NCI-H510A (cell line): ENCODE measurements at places on chromosomes 1 and 21.

DNA sequence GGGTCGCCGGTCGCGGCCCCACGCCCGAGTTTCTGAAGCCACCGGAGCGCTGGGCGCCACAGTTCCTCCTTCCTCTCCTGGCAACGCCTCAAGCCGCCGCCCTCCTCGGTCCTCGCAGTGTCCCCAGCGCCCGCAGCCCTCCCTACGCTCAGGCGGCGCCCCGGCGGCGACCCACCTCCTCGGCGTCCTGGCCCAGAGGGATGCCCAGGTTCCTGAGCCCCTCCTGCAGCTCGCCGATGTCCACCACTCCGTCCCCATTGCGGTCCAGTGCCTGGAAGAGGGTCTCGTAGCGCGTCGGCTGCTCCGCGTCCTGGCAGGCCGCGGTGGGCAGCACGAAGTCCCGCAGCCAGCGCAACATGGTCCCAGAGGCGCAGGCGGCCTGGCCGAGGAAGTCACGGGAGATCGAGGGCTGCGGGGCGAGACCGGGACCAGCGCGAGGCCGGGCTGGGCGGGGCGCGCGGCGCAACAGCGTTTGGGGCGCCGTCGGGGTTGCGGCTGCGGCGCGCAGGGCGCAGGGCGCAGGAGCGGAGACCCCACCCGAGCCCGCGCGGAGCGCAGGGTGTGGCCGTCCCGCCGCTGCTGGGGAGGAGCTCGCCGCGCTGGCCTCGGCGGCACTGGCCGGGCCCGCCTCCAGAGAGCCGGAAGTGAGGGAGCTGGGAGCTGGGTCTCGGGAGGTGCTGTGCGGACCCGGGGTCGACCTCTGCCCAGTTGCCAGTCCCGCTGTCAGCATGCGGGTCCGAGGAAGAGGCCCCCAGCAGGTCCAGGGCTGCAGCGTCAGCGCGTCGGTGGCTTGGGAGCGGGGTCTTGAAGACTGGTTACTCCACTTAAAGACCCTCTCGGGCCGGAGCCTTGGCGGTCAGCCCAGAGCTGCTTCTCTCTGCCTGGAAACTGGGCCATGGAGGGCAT lies at the start of gene SLC25A24:
Gene SLC25A24 (minus strand): TSS at position 563 of the 906 bp plus-strand sequence. CDS start 205 bp downstream, at position 358.
- peak; percentile 49 for DNase-seq

DNA sequence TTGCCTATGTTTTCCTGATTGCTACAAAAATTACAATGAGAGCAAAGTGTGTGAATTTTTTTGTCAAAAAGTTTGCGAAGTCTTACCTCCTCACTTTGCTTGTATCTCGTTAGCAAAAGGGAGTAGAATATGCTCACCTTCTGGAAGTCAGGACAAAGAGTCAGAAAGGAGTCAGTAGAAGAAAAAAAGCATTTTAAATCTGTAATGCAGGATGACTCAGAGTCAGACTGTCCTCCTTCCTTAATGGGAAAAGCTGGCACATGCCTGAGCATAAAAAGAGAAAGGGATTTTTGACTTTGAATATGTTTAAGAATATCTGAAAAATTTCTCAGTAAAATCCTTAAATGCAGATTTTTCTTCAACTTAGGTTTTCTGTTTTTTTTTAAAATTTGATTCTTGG lies 14.2 kb upstream of the VN1R5 start:
- no peak for DNase-seq

DNA sequence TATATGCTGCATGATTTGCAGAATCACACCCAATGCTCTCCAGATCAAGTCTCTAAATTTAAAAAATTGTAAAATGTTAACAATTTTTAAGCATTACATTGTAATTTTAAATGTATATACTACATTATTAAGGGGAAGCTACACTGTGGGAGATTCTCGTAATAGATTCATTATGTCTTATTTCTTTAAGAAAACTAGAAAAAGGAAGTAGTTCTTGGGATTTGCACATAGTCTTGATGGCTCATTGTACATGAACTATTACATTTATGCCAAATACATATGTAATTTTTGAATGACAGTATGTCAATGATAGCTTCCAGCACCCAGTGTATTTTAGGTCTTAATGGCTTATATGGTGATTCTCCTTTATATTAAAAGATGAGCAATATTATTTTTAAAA lies 250.3 kb downstream of the PTPRC start:
- DNase-seq: no peak

DNA sequence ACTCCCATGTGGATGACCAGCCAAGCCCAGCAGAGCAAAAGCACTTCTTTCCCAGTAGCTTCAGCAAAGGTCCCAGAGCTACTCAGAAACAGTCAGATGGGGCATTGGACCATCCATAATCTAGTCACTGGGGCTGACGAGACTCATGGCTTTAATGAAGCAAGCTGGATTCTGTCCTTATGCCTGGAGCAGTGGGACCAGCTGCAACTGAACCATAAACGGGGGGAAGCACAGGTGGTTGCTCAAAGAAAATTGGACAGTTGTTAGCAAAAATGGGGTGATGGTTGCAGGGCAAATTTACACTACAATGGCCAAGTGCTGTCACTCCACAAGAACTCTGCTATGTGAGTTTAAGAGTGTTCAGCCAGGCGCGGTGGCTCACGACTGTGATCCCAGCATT lies 17.4 kb upstream of the FASLG start:
- no peak for DNase-seq

- DNase-seq: no peak
These were observed 44.0 kb downstream of the LYST start for GRCh38 chr1:235822685-235823084.

- DNase-seq: no peak
These were observed 47.5 kb upstream of the EEIG2 start for GRCh38 chr1:108512239-108513043.

DNA sequence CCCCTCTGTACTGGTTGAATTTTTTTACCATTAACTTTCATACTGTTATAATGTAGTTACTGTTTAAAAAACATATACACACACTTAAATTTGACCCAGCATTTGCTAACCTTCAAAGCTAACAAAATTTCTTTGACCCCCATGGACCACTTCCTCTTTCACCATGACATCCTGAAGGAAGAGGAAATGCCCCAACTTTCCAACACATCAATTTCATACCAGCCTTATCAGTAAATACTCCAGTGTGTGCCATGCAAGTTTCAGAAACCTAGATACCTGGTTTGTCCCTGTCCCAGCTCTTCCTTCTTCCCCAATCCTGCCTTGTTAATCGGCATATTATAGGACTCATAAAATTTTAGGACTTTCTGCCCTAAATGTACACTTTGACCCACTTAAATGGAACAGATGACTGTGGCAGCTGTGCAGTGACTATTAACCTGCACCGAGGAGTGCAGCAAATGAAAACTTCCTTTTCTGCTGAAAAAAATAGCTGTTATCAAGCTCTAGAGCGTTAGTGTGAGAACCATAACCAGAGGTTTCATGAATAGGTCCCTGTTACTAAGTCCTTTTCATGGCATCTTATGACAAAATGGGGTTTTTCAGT lies 54.1 kb downstream of the DTL start:
- DNase-seq: no peak

GRCh38 chr21:16211339-16212303 lies 481.8 kb downstream of the USP25 start:
- no peak for DNase-seq

DNA sequence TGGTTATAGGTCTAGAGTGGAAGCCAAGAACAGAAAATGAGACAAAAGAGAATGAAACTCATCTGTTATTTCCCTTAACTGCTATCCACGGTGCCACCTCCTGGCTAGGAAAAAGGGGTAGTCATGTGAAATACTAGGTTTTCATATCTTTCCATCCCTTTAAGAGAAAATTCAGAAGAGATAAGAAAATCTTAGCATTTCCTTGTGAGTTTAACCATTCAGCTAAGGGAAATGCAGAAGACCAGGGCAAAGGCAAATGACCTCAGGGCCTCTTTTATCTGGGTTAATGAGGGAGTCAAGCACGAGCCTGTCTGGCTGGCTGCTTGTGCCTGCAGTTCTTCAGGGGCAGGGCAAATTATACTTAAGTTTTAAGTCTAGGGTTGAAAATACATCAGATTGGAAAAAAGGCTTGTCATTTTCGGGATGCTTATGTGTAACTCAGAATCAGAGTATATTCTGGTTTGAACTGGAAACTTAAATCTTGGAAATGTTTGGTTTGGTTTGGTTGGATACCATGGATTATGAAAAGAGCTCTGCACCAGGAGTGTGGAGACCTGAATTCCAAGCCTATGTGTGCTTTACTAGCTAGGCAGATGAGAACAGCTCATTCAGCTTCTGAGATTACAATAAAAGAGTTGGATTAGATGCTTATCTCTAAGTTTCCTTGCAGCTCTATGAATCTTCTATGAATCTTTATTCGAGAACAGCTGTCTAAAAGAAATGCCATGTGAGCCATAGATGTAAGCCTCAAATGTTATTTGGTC lies 19.9 kb downstream of the NIBAN1 start:
- DNase-seq: no peak

DNA sequence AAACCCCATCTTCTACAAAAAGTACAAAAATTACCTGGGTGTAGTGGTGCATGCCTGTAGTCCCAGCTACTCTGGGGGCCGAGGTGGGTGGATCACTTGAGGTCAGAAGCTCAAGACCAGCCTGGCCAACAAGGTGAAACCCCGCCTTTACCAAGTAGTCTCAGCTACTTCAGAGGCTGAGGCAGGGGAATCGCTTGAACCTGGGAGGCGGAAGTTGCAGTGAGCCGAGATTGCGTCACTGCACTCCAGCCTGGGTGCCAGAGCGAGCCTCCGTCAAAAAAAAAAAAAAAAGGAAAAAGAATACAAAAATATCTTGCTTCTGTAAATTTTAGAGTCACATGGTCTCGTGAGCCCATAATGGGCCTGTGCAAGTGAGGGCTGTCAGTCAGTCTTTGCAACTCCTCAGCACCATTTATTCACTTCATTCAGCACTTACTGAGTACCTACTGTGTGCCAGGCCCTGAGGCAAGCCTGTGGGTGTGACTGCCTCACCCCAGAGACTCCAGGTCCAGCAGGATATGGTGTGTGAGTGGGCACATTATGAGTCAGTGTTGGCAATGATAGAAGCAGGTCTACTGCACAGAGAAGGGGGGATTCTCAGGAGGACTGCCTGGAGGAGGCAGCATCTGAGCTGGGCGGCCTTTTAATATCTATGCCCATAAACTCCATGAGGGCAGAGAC lies 46.8 kb upstream of the TARDBP start:
- DNase-seq: no peak

GRCh38 chr1:904310-904950 lies 19.3 kb upstream of the SAMD11 start:
- DNase-seq: no peak

DNA sequence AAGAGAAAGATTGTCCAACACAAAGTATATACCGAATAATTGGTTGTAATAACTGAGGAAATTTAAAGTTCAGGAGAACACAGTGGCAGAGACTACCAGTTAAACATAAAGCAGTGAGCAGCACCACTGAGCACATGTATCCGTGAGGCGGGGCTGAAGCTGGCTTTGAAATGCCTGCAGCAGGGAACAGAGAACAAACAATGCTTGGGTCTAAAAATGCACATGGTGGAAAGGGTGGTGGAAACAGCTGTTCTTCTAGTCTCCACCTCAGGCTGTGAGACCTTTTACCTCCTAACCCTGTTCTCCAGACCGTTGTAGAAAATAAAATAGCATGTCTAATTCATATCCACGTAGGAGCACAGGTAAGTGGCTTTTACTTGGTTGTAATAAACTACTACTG lies 7.7 kb upstream of the GNG4 start:
- no peak for DNase-seq

DNA sequence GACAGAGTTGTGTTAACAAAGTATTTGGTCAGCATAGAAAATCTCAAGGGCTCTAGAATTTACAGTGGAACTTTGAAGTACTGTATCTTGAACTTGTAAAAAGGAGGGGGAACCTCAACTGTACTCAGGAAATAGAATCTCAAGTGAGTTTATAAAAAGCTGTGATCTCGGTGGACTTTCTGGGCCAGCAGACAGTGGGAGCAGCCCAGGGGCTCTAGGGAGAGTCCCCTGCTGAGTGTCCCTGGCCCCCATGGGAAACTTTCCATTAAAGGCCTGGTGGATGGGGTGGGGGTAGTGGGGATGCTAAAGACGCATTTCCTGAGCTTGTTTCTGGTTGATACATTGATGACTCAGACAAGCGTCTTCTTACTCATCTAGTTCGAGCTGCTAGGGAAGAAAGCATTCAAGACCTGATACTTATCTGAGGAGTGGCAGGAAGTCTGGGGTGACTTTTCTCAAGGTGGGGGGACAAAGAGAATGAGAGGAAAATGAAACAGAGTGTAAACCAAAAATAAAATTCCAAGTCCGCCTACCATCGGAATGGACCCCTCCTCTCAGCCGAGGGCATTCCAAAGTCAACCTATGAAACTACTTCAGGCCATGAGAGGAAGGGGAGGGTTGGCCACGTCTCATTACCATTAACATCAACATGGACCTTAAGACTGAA lies 65.5 kb downstream of the NID1 start:
- DNase-seq: no peak

- no peak for DNase-seq
These were observed 196.7 kb downstream of the PBX1 start for GRCh38 chr1:164755690-164756089.

DNA sequence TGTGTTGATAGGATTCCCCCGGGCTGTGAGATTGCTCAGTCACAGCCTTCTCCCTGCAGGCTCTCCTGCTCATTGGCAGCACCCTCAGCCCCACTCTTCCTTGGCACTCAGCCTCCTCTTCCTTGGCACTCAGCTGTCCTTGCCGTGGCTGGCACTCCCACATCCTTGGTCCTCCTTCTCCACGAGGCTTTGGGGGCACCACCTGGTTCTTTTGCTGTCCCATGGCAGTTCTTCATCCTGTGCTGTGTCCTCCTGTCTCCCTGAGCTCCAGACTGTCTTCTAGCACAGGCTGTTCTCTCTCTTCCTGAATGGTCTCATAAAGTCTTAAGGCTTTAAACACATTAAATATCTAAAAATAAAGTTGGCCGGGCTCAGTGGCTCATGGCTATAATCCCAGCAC lies 27.0 kb downstream of the PKNOX1 start:
- no peak for DNase-seq

- no peak for DNase-seq
These were observed 229.9 kb downstream of the AKT3 start for GRCh38 chr1:243620096-243620495.

GRCh38 chr1:35222322-35223083 lies 29.6 kb upstream of the SFPQ start:
- no peak for DNase-seq

GRCh38 chr1:57162607-57163261 lies 196.9 kb upstream of the C8B start:
- DNase-seq: no peak
